ENCODE measurements at places on chromosomes 3 and 15.

GRCh38 chr3:179603831-179604230 is 607 bp downstream of the MRPL47 start:
- DNase-seq, result no peak

GRCh38 chr3:72393455-72393854 is 454.8 kb downstream of the SHQ1 start:
- DNase-seq, result no peak

GRCh38 chr15:91100814-91101607 is 954 bp downstream of the SV2B start:
- DNase-seq, result no peak

DNA sequence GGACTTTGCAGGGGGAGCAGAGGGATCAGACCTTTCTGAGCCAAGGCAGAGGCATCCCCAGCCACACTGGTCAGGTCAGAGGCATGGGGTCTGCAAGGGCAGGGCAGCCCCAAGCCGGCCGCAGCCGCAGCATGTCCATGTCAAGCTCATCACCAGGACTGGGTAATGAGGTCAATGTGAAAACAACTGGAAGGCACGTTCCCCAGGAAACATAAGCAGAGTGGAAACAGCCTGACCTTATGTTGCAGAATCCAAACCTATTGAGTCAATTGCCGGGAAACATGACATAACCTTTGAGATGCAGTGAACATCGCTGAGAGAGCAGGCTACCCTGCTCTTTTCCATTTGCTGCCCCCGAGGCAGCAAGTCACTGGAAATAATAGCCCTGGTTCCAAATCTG is 315.1 kb upstream of the IGF1R start:
- no peak for DNase-seq

GRCh38 chr3:50256978-50257890 is 11.7 kb upstream of the SEMA3B start:
- DNase-seq, result no peak

- DNase-seq, result no peak
Observed at GRCh38 chr3:126679831-126680666, 24.0 kb upstream of the CHCHD6 start.
